ENCODE measurements at places on chromosomes 7 and 10. TPM values are rescaled to one million over a fixed set of nuclear protein-coding genes. Genes with fewer than 3 reads are reported as not detected.

DNA sequence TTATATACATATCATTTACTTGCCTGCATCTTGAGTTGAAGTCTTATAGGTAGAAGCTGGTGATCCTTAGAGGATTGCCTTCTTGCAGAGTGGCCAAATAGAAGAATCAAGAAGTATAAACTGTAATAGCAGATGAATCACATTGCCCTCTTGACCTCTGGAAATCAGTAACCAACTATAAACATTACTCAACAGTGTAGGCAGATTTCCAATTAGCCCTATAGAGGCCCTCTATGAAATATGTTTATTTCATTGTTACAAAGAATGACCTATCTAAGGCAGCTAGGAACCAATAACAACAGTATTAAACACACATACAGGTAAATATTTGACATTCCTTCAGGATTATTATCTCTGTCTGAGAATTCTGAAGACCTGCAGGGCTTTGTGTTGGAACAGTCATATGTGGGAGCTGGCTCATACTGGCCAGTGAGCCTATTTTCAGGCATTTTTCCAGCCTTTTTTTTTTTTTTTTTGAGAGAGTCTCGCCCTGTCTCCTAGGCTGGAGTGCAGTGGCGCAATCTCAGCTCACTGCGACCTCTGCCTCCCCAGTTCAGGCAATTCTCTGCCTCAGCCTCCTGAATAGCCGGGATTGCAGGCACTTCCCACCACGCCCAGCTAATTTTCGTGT is 7.2 kb upstream of the SRI start:
- no peak for DNase-seq

DNA sequence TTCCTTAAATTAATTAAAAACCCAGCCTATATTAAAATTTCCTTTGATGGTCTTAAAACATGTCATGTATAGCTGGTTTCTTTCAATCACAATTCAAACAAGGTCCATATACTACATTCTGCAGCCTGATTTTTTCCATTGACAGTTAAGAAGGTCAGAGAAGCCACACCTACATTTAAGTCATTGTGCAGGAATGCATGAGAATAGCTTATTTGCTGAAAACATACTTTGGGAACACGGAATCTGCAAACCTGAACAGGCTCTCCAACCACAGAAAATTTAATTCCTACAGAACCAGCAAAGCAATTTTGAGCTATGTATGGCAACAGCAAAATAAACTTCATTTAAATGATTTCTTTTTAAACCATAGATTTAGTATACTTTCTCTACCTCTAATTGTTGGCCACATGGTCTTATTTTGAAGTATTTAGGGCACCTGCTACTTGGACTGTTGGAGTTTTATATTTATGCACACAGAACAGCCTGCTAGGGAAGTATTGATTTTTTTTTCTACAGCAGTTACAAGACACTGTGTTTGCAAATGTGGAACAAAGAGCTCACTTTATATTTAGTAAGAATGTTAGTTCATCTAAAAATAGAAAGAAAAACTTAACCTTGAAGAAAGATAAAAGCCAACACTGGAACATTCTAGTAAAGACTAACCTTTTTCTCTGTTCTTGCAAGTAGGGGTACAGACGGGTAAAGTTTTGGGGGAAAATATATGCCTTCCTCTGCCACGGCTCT is 240.9 kb upstream of the IMMP2L start:
- no peak for DNase-seq

GRCh38 chr7:24472093-24472492 is 101.2 kb upstream of the PALS2 start:
- DNase-seq = no peak

Gene ANXA8L1
- not detected for total RNA-seq

Gene OIT3
- not detected for total RNA-seq
